ENCODE measurements at places on chromosomes 3 and 15.

GRCh38 chr15:78638658-78639314 is 2.2 kb downstream of the CHRNB4 start:
- DNase-seq: no peak

DNA sequence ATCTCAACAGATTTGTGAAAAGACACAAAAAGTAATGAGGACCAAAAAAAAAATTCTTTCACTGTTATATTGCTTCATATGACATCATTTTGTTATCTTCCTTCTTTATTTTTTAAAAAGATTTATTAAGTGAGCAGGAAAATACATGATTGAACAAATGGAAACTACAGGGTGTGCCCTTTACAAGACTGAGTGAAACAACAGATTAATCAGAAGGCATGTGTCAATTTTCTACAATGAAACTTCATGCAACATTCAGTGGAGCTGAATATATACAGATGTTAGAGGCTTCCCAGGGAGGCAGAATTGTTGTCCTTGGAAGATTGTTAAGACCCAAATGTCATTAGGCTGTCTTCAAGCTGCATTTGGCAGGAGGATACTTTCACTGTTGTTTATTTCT is 28.4 kb upstream of the SLC2A2 start:
- DNase-seq: no peak

- no peak for DNase-seq
These were observed 52.4 kb upstream of the MRPS22 start for GRCh38 chr3:139291276-139292051.

DNA sequence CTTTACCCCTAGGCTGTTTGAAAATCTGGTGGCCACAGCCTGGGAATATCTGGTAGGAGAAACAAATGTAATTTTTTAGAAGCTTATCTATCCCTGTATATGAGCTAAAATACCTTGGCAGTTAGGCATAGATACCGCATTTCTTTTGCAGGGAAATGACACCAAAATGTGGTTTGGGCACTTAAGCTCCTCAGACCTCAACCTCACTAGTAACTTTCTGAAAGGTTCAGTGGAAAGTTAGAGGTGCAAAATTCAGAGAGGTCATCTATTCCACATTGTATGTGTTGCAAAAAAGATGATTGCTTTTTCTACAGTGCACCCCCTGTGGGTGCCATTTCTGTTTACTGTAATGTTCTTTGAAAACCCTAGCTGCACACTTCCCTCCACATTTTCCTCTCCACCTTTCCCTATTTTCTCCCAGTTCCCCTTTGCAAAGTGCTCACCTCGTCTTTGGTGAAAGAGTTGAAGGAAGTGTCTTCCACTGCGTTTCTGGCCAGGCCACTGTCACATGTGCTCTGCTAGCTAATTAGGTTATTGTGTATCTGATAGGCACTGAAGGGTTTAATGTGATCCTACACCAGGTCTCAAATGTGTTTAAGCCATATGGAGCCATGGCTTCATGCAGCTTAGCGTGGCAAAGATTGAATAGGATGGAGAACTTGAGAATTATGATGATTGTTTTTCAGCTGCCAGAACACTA is 1.3 kb downstream of the SACM1L start:
- DNase-seq: no peak
